Activated T-helper 2 cell treated with anti-CD3 and anti-CD28 coated beads, Interferon-gamma antibody, Interleukin-2, Interleukin-4, amounts not matched to agents 10 μg/mL and 5 μg/mL and 100 μg/mL, durations not matched to agents 14 hours and 24 hours and 36 hours (primary cell): ENCODE measurements at places on chromosomes 2 and 18. TPM values are rescaled to one million over a fixed set of nuclear protein-coding genes. Genes with fewer than 3 reads are reported as not detected.

GRCh38 chr2:182548031-182548950, 121.5 kb upstream of the PDE1A start:
- no peak overlapping the region for H3K27ac ChIP-seq
- H3K36me3 ChIP-seq: no peaks in the 10 kb centered on the region
- H3K4me3 ChIP-seq: no peak overlapping the region
- H3K27me3 ChIP-seq: no peaks in the 10 kb centered on the region

- H3K27ac ChIP-seq: no peak overlapping the region
- H3K27me3 ChIP-seq: no peaks in the 10 kb centered on the region
- no peak for DNase-seq
- no peak overlapping the region for H3K4me3 ChIP-seq
Measured at GRCh38 chr2:151576080-151576479, 158.2 kb downstream of the NEB start.

DNA sequence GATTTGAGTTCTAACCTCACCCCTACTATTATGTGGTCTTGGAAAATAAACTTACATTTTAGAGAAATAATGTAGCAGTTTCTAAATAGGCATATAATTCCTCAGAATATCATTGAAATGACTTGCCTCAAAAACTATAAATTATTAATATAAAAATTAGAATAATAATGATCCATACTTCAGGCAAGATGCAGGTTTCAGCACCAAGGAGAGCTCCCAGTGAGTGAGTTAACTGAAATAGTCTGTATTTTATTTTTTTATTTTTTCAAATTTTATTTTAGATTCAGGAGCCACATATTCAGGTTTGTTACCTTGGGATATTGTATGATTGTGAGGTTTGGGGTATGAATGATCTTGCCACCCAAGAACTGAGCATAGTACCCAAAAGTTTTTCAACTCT, 472.2 kb upstream of the DCC start:
- H3K4me1 ChIP-seq: no peaks in the 10 kb centered on the region
- H3K4me3 ChIP-seq: no peak overlapping the region
- no peak for DNase-seq
- no peak overlapping the region for H3K27ac ChIP-seq
- no peaks in the 10 kb centered on the region for H3K36me3 ChIP-seq

IL1RN gene
- 13.2 and 15.9 TPM in 2 replicates for total RNA-seq

DNA sequence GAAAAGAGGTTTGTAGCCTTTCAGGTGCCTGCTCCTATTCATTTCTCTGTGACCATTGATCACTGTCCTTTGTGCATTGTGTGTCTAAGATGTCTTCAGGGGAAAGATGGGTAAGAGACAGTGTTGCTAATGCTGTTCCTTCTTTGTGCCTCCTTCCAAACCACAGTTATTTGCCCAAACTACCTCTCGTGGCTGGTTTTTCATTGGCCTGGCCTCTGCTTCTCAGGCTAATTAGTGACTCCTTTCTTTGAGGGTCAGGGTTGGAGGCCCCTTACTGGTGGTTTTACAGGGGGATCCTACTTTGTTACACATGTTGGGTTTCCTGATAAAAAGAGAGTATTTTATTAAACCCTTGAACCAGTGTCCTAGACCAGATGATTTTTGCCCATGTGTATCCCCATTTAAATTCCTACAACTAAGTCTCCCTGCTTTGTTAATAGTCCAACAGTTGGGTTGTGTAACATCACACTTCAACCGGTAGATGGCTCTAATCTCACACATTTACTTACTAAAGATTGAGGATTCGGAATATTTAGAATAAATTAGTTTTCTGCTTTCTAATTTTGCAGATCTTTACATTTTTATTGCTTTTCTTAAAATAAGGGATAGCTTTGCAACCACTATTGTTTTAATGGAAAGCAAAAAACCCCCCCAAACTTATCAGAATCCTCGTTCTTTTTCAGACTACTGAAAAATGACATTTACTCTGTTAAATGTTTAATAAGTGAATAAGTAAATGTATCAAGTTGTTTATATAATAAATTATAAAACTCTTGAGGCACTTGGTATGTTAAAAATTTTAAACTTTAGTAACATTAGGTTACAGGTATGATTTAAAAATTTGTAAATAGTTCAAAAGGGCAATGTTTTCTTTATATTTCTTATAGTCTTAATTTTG, 2.4 kb downstream of the MARS2 start:
- no peak for DNase-seq
- H3K27ac ChIP-seq: no peak overlapping the region
- H3K4me3 ChIP-seq: peak overlapping the region; percentile 92
- peaks cover 43% of the 10 kb centered on the region for H3K4me1 ChIP-seq
- H3K36me3 ChIP-seq: peaks cover 38% of the 10 kb centered on the region

DNA sequence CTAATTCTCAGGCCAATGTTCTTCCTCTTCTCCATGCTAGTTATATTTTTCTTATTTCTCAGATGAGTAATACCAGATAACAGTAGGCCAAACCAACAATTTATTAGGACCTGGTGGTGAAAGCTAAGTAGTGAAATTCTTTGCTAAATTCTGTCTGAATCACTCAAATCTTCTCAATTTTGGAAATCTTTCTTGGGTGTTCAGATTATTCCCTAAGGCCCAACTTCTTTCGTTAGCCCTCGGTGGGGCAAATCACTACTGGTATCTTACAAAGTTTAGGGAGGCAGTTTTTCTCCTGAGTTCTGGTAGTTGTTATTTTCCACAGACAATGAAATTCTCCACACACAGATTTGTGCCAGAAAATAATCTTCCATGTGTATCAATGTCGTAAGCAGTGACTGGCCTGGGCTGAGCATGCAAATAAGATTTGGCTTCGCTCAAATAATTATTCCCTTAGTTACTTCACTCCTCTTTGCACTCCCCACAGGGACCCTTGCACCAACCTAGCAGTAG, 443.5 kb upstream of the SLC14A2 start:
- H3K27me3 ChIP-seq: peaks cover 9% of the 10 kb centered on the region
- no peak overlapping the region for H3K4me3 ChIP-seq
- no peaks in the 10 kb centered on the region for H3K36me3 ChIP-seq
- H3K4me1 ChIP-seq: peaks cover 10% of the 10 kb centered on the region

GRCh38 chr2:95760806-95761525, 169.2 kb downstream of the TRIM43 start:
- H3K4me1 ChIP-seq: no peaks in the 10 kb centered on the region
- H3K36me3 ChIP-seq: no peaks in the 10 kb centered on the region
- H3K27me3 ChIP-seq: no peaks in the 10 kb centered on the region
- no peak overlapping the region for H3K4me3 ChIP-seq
- no peak overlapping the region for H3K27ac ChIP-seq

GRCh38 chr2:49796266-49796665, 642.0 kb upstream of the FSHR start:
- no peak for DNase-seq
- H3K27ac ChIP-seq: no peak overlapping the region
- no peak overlapping the region for H3K4me3 ChIP-seq
- H3K4me1 ChIP-seq: no peaks in the 10 kb centered on the region

OR6B2 gene
- total RNA-seq: not detected in 2 replicates

DNA sequence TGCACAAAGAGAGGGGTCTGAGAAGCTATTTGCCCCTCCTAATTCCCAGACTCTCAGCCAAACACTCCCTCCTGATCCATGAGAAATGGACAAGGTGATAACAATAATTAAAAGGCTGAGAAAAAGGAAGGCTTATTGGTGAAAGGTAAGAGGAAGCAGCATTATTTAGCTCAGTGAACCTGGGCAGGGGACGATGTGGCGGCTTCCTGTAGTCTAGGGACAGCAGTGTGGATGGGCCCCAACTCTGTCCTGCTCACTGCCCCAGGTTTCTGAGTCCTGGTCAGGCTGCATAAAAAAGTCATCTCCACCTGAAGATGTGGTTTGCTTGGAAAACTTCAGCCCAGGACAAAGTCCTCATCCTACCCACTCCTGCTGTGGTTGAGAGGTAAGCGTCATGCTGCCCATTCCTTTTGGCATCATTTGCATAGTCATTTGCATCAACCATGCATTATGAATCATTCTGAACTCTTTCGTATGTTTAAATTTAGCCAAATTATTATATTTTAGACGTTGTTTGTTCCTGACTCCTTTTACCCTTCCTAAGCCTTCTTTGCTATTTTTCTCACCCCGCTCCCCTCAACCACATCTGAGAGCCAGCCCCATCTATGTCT, 126.8 kb downstream of the CLIP4 start:
- H3K4me3 ChIP-seq: no peak overlapping the region
- no peak overlapping the region for H3K27ac ChIP-seq
- DNase-seq: no peak

CNTNAP5 gene
- total RNA-seq: not detected in 2 replicates

DNA sequence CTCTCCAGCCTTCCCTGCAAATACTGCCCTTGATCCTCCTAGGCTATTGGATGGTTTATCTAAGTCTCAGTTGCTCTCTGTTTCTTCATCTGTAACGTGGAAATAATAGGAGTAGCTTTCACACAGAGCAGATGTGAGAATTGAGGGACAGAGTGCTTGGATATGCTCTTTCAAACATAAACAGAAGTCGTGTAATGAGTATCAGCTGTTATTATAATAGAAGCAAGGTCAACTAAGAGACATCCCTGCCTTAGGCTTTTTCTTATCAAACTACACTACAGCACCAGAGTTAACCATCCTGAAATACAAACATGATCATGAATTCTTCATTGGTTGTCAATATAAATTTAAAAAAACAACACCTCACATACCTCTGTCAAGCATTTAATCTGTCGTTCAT, 138.2 kb downstream of the DOK6 start:
- no peaks in the 10 kb centered on the region for H3K27me3 ChIP-seq
- no peaks in the 10 kb centered on the region for H3K36me3 ChIP-seq
- no peaks in the 10 kb centered on the region for H3K4me1 ChIP-seq
- H3K27ac ChIP-seq: no peak overlapping the region

GRCh38 chr2:46683541-46683940, 204.2 kb downstream of the TMEM247 start:
- no peak overlapping the region for H3K4me3 ChIP-seq
- H3K27ac ChIP-seq: no peak overlapping the region
- H3K36me3 ChIP-seq: no peaks in the 10 kb centered on the region
- H3K27me3 ChIP-seq: peaks cover 22% of the 10 kb centered on the region
- DNase-seq: no peak
- peaks cover 2% of the 10 kb centered on the region for H3K4me1 ChIP-seq

DNA sequence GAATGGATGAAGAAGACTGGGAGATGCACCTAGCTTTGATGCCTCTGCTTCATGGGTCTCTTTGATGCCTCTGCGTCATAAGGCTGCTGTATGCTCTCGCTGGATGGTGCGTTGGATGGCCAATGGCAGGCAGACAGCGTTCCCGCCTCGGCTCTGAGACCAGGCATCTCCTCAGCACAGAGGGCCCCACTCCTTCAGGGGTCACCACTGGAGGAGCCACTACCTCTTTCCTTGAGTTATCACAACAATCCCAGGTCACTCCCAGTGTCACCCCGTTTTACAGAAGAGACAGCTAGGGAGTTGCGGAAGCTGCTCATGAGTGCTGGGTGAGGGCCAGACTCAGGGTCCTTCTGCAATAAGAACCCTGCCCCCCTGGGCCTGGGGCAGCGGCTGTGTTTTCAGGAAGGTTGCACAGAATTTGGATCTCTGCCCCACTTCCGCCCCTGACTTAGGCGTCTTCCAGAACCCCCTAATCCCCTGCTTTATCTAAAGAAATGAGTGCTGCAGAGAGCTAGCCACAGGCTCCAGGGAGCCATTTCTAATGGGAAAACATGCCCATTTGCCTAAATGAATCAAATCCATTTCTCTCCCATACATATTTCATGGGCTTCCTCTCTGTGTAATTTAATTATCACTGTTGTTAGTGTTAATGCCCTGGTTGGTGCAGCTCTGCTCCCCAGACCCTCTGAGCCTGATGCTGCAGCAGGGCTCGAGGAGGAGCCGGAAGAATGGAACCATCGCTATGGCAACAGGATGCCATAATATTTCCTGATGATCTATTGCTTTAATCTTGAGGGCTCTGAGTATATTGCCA, 131.8 kb upstream of the HS6ST1 start:
- H3K27me3 ChIP-seq: peaks cover 8% of the 10 kb centered on the region
- no peaks in the 10 kb centered on the region for H3K4me1 ChIP-seq
- DNase-seq: no peak
- no peaks in the 10 kb centered on the region for H3K36me3 ChIP-seq
- H3K27ac ChIP-seq: no peak overlapping the region
- H3K4me3 ChIP-seq: no peak overlapping the region

GRCh38 chr2:98380203-98380535, 33.9 kb downstream of the CNGA3 start:
- no peak for DNase-seq
- no peaks in the 10 kb centered on the region for H3K36me3 ChIP-seq
- peaks cover 9% of the 10 kb centered on the region for H3K27me3 ChIP-seq
- no peak overlapping the region for H3K27ac ChIP-seq
- H3K4me3 ChIP-seq: no peak overlapping the region
- peaks cover 3% of the 10 kb centered on the region for H3K4me1 ChIP-seq

MROH2A gene
- total RNA-seq: not detected in 2 replicates

DNA sequence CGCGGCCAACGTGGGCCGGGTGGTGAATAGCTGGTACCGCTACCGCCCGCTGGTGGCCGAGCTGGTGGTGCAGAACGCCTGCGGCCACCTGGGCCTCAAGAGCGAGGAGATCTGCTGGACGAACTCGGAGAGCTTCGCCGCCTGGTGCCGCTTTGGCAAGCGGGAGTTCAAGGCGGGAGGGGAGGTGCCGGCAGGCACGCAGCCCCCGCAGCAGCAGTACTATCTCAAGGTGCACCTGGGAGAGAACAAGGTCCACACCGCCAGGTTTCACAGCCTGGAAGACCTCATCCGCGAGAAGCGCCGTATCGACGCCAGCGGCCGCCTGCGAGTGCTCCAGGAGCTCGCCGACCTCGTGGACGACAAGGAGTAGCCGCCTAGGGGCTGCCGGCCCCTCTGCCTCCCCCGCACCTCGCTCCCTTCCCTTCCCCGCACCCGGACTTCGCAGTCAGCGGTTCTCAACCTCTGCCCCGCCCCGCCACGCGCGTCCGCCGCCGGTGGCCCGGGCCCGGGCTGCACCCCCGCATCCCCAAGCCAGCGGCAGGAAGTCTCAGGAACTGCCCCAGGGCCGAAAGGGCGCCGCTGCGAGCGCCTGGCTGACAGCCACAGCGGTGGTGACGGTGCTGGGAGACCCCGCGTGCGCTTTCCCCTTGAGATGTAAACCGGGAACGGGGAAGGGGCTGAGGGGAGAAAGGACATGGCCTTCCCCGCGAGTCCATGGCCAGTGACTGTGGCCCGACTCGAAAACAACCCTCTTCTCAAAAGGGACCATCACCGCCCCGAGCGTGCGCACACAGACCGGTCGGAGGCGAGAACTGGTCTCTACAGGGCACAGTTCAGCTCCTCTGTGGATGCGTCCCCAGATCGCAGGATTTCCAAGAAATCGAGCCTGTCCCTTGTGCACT, 2.2 kb downstream of the LRATD1 start:
- no peak overlapping the region for H3K27ac ChIP-seq
- H3K4me1 ChIP-seq: no peaks in the 10 kb centered on the region
- peaks cover 3% of the 10 kb centered on the region for H3K36me3 ChIP-seq
- no peak overlapping the region for H3K4me3 ChIP-seq
- H3K27me3 ChIP-seq: peaks cover 59% of the 10 kb centered on the region

GRCh38 chr2:220705678-220706077, 866.4 kb downstream of the EPHA4 start:
- H3K27me3 ChIP-seq: no peaks in the 10 kb centered on the region
- no peaks in the 10 kb centered on the region for H3K4me1 ChIP-seq
- DNase-seq: no peak
- no peak overlapping the region for H3K27ac ChIP-seq
- no peak overlapping the region for H3K4me3 ChIP-seq

GRCh38 chr18:62407660-62408059, 82.5 kb downstream of the TNFRSF11A start:
- DNase-seq: no peak
- H3K4me1 ChIP-seq: peaks cover 12% of the 10 kb centered on the region
- H3K4me3 ChIP-seq: no peak overlapping the region
- peaks cover 11% of the 10 kb centered on the region for H3K36me3 ChIP-seq
